Mucosa of descending colon (tissue), 3 donors: ENCODE measurements at places on chromosomes 12 and 14.

GRCh38 chr12:15956413-15957185 lies 45.5 kb downstream of the DERA start:
- DNase-seq = no peak

DNA sequence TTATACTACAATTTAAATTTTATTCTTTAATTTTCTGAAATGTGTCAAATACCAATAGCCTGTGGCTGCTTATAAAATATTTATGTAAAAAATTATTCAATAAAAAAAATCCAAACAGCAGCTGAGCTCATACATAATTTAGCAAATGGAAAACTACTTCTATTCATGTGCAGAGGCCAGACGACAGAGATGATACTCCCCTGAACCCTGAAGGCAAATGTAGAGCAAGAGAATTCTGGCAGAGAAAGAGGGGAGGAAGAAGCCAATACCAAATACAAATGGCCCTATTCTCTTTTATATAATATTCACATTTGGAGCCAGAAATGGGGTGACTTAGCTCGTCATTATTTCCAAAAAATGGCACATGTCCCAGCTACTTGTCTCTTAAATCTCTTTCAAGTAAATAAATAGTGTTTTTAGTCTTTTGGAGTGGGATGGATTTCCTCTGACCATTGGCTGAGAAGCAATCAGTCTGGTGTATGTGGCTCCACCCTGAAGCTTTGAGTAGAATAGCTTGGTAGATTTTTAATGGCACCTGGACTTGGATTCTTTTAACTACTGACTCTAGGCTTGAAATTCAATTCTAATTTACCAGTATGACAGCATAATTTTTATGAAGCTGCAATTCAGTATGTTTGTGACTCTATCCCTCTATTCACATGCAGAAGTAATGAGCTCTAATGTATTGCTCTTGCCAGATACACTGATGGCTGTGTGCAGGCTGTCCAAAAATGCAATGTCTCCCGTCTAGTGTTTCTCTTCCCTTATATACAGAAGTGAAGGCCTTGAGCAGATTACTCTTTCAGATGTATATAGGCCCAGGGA lies 113.4 kb upstream of the SCAF11 start:
- DNase-seq = no peak

GRCh38 chr12:71948390-71948789 lies 9.7 kb downstream of the TPH2 start:
- no peak for DNase-seq

GRCh38 chr12:122197612-122197966 lies 5.9 kb upstream of the B3GNT4 start:
- DNase-seq = no peak

- no peak for DNase-seq
These were observed 44.5 kb upstream of the EEA1 start for GRCh38 chr12:92973614-92974013.
